ENCODE measurements at places on chromosomes 5 and 9.

DNA sequence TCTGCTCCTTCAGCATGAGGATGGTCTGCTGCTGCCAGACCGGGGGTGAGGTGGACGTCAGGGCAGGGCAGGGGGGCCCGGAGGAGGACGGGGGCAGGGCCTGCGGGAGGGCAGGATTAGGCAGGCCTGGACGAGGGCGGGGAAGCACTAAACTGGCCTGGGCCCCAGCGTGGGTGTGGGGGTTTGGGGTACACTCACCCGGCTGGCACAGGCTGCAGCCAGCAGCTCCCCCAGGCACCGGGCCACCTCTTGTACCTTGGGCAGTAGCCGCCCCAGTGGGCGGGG lies 5.5 kb downstream of the SAPCD2 start:
- H3K27ac ChIP-seq, result no peak overlapping the region
- peaks cover 2% of the 10 kb centered on the region for H3K4me1 ChIP-seq
- no peaks in the 10 kb centered on the region for H3K27me3 ChIP-seq
- no peak overlapping the region for H3K4me3 ChIP-seq
- DNase-seq, result no peak

- H3K4me1 ChIP-seq, result no peaks in the 10 kb centered on the region
- H3K4me3 ChIP-seq, result no peak overlapping the region
- DNase-seq, result no peak
- no peaks in the 10 kb centered on the region for H3K27me3 ChIP-seq
- H3K36me3 ChIP-seq, result no peaks in the 10 kb centered on the region
These were observed 1.8 kb upstream of the SH2D3C start for GRCh38 chr9:127780126-127780885.

DNA sequence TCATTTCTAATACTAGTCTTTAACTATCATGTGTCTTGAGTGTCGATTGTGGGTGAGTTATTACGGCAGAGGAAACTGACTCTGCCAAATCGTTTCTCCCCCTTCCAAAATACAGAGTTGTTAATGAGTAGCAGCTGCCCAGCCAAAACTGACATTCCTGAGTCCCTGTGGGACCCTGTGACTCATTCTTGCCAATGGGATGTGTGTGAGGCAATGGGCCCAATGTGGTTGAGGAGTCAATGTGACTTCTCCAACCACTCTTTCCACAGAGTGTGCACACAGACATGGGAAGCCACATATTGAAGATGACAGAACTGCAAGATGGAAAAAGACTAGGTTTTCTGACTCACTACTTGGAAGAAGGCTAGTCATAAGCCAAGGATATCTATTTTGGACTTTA lies 434.7 kb downstream of the DTWD2 start:
- no peaks in the 10 kb centered on the region for H3K27me3 ChIP-seq
- no peak for DNase-seq
- no peaks in the 10 kb centered on the region for H3K36me3 ChIP-seq
- H3K27ac ChIP-seq, result no peak overlapping the region
- H3K4me3 ChIP-seq, result no peak overlapping the region

DNA sequence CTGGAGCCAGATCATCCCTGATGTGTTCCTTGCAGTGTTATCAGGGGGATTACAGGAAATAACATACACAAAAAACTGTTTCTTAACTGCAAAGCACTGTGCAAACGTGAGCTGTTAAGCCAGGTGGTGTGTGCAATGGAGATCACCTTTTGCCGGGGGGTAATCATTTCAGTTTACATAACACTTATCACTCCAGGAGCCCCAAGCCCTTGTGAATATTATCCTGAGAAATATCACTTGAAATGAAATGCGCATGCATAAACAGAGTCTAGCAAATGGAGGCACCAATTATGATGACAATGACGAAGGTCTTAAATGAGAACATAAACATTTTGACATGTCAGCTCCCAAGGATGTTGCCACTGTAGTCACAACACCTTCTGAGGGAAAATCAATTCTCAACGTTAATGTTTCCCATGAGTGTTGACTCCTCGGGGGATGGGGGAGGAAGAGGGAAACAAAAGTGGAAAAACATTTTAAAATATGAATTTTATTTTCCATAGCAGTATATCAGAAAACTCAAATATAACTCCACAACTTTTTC lies 54.5 kb upstream of the RAD23B start:
- no peaks in the 10 kb centered on the region for H3K4me1 ChIP-seq
- H3K27ac ChIP-seq, result no peak overlapping the region
- no peaks in the 10 kb centered on the region for H3K36me3 ChIP-seq
- no peaks in the 10 kb centered on the region for H3K27me3 ChIP-seq

GRCh38 chr5:151075698-151076331 lies 5.0 kb downstream of the TNIP1 start:
- no peak for DNase-seq
- H3K27ac ChIP-seq, result no peak overlapping the region
- H3K4me3 ChIP-seq, result no peak overlapping the region
- no peaks in the 10 kb centered on the region for H3K27me3 ChIP-seq
- H3K36me3 ChIP-seq, result no peaks in the 10 kb centered on the region
- peaks cover 5% of the 10 kb centered on the region for H3K4me1 ChIP-seq
